Activated CD8-positive, alpha-beta T cell treated with anti-CD3 and anti-CD28 coated beads for 36 hours (primary cell): ENCODE measurements at places on chromosomes 1 and 21.

GRCh38 chr1:109239409-109240068 is 9.8 kb upstream of the CELSR2 start:
- peak; percentile 58 for DNase-seq

GRCh38 chr1:59375321-59376220 is 78.7 kb downstream of the FGGY start:
- DNase-seq, result no peak

- no peak for DNase-seq
Measured at GRCh38 chr1:208820580-208821212, 576.5 kb upstream of the PLXNA2 start.

DNA sequence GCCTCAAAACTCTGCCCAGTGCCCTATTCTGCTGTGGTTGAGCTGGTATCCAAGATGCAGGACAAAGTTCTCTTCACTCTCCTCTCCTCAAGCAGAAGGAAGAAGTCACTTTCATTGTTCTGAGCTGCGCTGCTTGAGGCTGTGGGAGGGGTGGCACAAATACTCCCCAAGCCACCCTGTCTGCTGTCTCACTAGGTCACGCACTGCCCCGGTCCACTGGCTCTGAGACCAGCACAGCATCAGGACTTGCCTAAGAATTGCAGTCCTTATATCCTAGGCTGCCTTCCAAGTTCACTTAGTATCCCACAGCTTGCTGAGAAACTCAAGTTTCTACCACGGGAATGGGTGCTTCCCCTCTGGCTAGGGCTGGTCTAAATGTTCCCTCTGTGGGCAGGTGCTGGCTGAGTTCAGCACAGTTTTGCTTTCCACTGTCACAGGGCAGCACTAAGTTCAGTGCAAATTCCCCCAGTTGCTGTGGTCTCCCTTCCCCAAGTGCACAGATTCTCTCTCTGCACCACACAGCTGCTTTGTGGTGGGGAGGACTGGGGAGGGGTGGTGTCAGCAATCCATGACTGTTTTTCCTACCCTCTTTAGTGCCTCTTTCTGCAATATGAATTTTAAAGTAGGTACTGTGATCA is 32.4 kb downstream of the SLC9C2 start:
- DNase-seq, result peak; percentile 38

GRCh38 chr1:82260666-82261065 is 459.9 kb downstream of the ADGRL2 start:
- DNase-seq, result no peak

DNA sequence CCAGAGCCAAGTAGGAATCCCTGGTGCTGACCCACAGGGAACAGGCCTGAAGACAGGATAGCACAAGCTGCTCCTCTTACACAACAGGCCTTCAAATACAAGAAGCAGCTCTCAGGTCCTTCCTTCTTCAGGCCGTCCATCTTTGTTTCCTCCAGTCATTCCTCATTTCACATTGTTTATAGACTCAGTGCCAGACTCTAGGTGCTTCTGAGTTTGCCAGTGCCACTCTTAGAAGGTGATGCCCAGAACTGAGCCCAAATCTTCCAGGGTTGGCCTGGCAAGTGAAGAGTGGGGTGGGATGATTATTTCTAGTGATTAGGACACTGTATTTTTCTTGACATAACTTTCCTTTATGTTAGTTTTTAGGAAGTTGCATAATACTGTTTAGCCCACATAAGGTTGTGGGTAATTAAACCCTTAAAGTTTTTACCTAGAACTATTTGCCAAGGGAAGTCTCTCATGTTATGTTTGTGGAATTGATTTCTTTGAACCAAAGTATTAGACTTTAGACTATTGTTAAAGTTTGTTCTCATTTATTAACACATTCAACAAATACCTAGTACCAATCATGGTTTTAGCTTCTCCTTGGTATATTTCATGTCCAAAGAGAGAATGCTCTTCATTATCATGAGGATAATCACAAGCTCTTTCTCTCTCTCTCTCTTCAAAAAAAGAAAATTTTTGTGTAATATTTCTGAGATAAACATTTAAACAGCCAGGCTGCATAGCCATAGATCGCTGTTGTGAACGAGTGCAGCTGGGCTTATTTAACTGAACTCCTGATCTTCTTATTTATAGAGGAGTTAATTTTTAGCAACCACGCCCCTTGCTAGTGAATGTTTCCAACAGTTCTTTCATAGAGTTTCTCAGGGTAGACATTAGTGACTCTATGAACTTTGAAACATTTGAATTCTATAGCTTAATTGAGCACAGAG is 47.7 kb downstream of the PGM1 start:
- no peak for DNase-seq

DNA sequence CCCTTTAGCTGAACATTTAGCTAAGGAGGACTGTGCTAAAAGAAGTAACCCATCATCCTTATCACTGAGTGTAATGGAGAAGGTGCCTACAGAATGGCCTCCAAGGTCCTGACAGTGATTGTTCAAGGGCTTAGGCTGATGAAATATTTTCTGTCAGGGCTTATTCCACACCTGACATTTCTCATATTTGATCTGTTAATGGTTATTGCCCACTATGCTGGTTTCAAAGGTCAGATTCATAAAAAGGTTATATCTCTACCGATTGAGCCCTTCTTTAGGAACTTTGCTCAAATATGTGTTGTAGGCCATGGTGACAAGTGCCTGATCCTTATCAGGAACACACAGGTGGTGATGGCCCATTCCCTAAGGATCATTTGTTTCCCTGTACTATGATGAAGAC is 766.4 kb upstream of the ADGRL2 start:
- no peak for DNase-seq

DNA sequence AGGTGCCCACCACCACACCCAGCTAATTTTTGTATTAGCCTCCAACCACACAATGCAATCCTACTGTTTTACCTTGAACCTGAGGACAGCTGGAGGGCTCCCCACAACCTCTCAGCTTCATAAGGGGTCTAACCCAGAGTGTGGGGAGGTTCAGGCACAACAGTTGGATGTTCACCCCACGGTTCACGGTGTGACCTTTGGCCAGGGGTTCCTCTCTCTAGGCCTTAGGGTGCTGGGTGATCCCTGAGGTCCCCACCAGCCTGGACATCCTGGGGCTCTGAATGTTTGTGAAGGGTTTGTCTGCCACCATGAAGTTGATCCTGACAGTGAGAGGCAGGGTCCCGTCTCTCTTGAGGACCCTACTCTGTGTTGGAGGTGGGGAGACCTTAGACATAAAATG is 3.9 kb downstream of the ACOT11 start:
- DNase-seq, result no peak

- no peak for DNase-seq
Measured at GRCh38 chr1:164754088-164754600, 195.2 kb downstream of the PBX1 start.

DNA sequence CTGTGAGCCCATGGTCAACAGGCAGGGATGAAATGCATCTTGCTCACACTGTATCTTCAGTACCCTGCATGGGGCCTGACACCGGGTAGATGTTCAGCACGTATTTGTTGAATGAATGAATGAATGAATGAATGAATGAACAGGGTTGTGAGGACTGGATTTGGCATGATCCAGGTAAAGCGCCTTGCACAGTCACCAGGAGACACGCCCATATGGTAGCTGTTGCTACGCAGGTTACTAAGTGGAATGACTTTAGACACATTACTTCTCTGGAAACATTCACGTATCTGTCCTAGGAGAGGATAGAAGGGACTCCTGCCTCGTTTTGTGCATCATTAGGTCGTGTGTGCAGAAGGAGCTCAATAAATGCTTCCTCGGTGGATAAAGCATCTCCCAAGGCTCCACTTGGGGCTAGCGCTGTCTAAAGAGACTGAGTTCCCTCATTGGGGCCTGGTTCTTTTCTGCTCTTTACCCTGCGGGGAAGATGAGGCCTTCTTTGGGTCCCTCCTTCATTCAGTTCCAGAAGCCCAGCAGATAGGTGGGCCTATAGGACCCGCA is 54.2 kb downstream of the NDUFS5 start:
- DNase-seq, result no peak

DNA sequence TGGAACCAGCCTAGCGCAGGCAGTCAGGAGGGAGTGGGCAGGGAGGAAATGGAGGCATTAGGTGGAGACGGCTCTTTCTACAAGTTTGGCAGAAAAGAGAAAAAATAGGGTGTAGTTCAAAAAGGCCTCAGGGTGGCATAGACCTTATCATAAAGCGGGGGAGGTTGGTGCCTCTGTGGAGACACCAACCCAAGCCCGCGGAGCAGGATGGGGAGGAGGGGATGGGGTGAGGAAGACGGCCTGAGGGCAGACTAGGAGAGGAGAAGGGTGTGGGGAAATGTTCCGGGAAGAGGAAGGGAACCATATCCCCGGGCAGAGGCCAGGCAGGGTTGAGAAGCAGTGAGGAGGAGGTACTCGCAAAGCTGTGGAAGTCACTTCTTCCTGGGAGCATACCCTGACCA is 17.4 kb upstream of the SHE start:
- no peak for DNase-seq

GRCh38 chr1:74205266-74205665 is 7.2 kb downstream of the FPGT start:
- no peak for DNase-seq

DNA sequence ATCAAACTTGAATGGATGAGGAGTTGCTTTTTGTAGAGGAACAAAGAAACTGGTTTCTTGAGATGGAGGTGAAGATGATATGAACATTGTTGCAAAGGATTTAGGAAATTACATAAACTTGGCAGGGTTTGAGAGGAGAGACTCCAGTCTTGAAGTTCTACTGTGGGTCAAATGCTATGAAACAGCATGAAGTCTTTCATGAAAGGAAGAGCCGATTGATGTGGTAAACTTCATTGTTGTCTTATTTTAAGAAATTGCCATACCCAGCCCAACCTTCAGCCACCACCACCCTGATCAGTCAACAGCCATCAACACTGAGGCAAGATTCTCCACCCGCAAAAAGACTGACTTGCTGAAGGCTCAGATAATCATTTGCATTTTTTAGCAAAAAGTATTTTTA is 52.2 kb downstream of the SIPA1L2 start:
- no peak for DNase-seq

DNA sequence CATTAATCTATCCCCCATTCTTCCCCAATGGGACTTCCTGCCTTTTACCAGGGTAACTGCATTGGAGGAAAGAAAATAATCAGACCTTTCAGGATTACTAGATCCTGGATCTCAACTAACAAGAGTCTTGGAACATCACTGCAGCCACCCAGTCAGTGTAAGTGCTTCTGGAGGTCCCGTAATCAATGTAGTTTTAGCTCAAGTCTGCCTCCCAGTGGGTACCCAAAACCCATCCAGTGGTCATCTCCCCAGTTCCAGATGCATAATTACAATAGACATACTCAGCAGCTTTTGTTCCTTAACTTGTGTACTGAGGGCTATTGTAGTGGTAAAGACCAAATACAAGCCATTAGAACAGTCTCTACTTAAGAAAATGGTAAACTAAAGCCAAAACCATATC is 319.1 kb downstream of the GPATCH2 start:
- no peak for DNase-seq

DNA sequence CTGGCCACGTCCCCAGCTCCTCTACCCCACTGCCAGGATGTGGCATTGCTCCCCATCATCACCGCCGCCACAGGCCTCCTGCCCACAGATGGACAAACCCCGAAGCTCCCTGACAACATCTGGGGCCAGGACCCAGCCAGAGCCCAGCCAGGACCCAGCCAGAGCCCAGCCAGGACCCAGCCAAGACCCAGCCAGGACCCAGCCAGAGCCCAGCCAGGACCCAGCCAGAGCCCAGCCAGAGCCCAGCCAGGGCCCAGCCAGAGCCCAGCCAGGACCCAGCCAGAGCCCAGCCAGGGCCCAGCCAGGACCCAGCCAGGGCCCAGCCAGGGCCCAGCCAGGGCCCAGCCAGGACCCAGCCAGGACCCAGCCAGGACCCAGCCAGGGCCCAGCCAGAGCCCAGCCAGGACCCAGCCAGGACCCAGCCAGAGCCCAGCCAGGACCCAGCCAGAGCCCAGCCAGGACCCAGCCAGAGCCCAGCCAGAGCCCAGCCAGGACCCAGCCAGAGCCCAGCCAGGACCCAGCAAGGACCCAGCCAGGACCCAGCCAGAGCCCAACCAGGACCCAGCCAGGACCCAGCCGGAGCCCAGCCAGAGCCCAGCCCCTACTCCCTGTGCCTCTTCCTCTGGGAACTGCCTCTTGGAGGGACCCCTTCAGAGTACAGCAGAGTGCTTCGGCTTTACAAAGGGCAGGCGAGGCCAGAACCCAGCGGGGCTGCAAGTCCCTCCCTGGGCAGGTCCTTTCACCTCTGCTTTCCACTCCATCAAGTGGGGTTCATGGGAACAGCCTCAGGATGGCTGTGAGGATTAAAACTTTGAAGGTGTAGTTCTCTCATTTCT is 43.7 kb downstream of the DISP3 start:
- no peak for DNase-seq

- DNase-seq, result no peak
Measured at GRCh38 chr1:34688006-34688741, 66.7 kb upstream of the GJB5 start.

- no peak for DNase-seq
Measured at GRCh38 chr1:177780096-177780700, 189.7 kb downstream of the SEC16B start.

GRCh38 chr1:212256369-212256768 is 28.8 kb upstream of the PPP2R5A start:
- peak; percentile 31 for DNase-seq

- DNase-seq, result no peak
Measured at GRCh38 chr1:155117610-155118009, 10.1 kb upstream of the EFNA1 start.

GRCh38 chr1:235855811-235856429 is 10.8 kb downstream of the LYST start:
- no peak for DNase-seq

DNA sequence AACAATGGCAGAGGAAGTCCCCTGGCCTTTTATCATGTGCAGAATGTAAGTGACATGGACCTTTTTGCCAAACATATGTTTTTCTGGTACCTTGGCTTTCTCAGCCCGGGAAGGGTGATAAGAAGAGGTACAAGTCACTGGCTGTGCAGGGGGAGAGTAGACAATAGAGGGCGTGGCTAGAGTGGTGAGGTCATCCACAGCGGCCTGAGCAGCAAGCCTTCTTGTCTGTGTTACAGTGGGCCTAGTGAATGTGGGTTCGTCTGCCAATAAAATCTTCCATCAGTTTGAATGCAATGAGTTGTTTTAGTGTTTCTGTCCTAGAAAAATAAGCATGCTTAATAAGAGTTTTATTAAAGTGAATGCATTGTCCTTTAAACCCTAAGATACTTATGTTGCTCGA is 59.0 kb upstream of the PGD start:
- no peak for DNase-seq
